IPS DF 6.9 (cell line): ENCODE measurements at places on chromosomes 13 and 19.

DNA sequence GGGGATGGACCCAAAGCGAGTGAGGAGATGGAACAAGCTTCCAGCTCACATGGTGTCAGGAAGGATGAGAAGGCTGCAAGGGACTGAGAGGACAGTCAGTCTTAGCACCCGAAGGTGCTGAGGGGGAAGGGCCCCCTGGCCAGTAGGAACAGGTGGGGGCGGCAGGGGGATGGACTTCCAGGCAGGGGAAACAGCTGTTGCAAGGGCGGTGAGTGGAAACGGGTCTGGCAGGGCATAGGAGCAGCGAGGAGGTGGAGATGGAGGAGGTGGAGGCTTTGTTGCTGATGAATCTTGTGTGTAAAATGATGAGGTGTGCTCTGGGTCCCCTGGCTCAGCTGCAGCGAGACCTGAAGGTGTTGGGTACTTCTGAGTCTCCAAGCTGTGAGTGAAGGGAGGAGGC is 1.2 kb downstream of the MAP1S start:
- DNase-seq = no peak

GRCh38 chr13:112734696-112735547 is 45.1 kb downstream of the ATP11A start:
- DNase-seq = no peak

DNA sequence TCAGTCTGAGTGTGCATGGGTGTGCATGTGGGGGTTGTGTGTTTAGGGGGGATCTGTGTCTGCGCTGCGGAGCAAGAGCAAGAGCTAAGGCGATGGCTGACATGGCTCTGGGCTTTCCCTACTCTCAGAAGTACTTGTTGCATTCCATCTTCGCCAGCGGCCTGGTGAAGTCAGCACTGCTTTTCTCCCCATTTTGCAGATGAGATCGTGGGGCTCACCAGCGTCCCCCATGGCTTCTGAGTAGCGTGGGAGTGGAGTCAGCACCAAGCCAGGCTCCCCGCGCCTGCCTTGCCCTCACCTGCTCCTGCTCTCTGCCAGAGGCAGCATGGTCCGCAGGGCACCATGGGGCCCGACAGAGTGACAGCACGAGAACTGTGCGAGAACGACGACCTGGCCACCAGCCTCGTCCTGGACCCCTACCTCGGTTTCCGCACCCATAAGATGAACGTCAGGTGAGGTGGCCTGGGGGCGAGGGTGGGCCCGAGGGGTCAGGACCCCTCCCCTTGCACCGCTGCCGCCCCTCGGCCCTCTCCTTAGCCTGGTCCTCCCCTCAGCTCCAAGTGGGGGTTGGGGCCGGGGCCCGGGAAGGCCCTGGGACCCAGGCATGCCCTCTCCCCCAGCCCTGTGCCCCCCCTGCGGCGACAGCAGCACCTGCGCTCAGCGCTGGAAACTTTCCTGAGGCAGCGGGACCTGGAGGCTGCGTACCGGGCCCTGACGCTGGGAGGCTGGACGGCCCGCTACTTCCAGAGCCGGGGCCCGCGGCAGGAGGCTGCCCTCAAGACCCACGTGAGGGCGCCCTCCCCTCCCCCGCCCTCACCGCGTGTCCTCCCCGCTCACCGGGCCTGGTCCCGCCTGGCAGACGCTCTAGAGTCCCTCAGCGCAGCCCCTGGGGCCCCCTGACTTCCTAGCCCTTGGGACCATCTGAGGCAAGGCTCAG is 2.2 kb downstream of the KMT5C start:
- no peak for DNase-seq

GRCh38 chr13:81487151-81487550 is 1146.2 kb upstream of the SPRY2 start:
- DNase-seq = peak; percentile 45

- no peak for DNase-seq
Observed at GRCh38 chr13:85564598-85564997, 234.6 kb downstream of the SLITRK6 start.

GRCh38 chr19:51311351-51312257 is at the start of gene IGLON5:
IGLON5 (plus strand) TSS chr19:51311644; CDS start chr19:51311848, 204 bp downstream.
- DNase-seq = no peak

GRCh38 chr19:28519218-28519779 is 693.7 kb downstream of the UQCRFS1 start:
- DNase-seq = no peak

- DNase-seq = no peak
Observed at GRCh38 chr13:47326061-47326460, 429.2 kb upstream of the HTR2A start.

- no peak for DNase-seq
Observed at GRCh38 chr13:72805676-72806346, 23.9 kb downstream of the PIBF1 start.

DNA sequence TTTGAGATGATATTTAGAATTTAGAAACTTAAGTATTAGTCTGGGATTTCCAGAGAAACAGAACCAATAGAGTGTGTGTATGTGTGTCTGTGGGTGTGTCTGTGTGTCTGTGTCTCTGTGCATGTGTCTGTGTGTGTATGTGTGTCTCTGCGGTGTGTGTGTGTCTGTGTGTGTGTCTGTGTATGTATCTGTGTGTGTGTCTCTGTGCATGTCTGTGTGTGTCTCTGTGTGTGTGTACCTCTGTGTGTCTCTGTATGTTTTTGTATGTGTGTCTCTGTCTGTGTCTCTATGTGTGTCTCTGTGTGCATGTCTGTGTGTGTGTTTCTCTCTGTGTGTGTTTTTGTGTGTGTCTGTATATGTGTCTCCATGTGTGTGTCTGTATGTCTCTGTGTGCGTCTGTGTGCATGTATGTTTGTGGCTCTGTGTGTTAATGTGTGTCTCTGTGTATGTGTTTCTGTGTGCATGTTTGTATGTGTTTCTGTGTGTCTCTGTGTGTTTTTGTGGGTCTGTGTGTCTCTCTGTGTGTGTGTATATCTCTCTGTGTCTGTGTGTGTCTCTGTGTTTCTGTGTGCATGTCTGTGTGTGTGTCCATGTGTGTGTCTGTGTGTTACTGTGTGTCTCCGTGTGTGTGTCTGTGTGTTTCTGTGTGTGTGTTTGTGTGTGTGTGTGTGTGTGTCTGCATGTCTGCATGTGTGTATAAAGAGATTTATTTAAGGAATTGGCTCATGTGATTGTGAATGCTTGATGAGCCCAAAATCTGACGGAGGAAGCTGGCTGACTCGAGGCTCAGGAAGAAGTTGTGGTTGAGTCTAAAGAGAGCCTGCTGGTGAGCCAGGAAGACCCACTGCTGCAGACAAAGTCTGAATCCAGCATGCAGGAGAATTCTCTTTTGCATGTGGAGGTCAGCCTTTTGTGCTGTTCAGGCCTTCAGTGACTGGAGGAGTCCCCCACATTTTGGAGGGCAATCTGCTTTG is 22.2 kb downstream of the GPR42 start:
- no peak for DNase-seq

GRCh38 chr13:110438211-110438610 is 123.3 kb downstream of the RAB20 start:
- no peak for DNase-seq
